ENCODE measurements at places on chromosomes 2 and 18.
A peak's percentile ranks its signal among the peaks of the same experiment; 100 is the strongest.

DNA sequence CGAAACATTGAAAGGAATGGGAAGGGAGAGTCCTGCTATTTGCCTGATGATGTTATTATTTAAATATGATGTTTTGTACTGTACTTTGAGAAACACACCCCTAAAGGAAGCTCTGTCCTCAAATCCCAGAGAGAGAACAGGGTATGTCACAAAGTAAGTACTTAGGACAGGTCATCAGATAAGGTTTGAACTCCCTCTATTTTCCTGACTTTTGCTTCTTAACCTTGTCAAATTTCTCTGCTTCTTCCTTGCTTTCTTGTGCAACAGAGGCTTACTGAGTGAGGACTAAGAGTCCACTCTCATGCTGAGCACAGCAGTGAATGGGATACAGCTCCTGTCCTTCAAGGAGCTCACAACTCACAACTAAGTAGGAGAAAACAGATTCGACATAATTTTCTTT lies 3.7 kb downstream of the DGUOK start:
- no peak for DNase-seq

DNA sequence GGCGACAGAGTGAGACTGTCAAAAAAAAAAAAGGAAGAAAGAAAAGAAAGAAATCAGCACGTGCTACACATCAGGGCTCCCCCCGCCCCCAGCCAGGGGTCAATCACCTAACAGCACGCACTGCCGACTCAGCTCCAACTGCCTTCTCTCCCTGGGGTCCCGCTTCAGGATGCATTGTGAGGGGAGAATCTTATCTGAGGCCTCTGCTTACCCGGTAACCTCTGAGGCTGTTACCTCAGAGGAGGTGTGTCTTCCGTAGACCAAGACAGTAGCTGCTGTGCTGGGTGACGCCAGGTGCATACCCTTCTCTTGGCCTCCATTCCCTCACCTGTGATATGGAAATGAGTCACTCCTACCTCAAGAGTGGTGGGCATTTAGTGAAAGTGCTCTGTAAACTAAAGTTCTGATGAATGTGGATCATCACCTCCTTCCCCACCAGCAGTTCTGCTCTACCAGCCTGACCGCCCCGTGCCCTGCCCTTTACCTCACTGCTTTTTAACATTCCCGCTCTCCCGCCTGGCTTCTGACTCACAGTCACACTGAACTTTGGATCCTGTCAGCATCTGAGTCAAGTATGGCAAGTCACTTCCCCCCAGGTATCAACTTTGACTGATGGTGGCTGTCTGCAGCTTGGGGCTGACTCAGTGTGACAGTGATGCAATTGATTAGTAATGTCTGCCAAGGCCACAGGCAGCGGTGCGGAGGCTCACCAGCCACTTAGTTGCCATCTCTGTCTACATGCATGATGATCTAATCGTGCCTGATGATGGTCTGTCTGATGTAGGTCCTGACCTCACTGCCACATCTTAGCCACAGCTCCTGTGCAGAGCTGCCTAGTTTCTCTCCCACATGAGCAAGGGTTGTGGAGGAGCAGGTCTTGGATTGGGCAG lies 20.1 kb downstream of the ARID5A start:
- DNase-seq: peak; percentile 77

DNA sequence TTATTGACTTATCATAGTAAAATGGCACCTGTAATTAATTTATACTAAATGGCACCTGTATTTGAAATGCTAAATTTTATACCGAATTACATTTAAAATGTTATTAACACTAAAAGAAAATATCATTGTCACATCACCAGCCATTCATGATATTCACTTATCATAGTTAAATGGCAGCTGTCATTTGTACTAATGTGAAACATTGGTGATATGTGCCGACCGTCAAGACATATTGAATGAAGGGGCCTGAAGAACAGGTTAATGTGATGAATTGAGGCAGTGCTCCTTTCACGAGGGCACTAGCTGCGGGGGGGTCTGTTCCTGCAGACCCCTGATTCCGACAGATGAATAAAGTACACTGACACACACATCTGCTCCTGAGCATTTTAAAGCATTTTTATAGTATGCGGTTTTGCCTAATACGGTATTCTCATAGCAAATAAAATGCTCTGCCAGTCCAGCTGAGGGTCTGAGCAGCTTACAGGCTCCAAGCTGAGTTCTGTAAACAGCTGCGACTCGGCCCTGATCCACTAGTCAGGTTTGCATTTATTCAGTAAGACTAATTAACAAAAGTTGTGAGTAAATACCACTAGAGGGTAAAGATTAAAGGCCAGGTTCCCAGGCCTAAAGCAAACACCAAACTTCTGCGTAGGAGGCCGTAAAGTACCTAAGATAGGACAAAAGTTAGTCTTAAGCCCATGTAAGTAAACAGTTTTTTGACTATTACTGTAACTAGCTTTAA lies 593.4 kb upstream of the NETO1 start:
- DNase-seq: no peak

GRCh38 chr2:159133797-159134196 lies 152.7 kb downstream of the WDSUB1 start:
- DNase-seq: no peak

DNA sequence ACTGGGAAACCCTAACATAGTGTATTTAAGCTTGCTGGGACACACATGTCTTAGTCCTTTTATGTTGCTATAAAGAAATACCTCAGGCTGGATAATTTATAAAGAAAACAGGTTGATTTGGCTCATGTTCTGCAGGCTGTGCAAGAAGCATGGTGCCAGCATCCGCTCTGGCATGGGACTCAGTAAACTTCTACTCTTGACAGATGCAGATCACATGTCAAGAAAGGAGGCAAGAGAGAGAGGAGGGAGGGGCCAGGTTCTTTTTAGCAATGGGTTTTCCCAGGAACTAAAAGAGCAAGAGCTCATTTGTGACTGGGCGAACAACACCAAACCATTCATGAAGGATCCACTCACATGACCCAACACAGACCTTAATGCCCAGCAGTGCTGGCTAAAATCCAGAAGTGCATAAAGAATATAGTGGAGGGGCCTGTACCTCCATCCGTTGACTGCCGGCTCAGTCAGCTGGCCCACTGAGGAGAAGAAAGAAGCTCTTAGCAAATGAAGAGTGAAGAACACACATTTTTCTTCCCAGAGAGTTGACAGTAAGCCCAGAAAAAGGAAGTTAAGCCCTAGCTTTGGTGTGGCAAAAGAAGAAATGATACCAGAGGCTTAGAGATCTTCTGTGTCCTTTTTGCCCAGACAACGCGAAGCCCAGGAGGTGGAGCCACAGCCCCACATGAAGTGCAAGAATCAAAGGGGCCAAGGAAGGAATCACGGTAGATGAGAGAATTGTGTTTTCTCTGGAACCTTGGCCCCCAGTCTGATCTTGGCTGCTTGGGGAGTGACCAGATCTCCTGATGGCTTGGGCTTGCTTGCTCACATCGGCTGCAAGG lies 183.5 kb upstream of the FAM98A start:
- no peak for DNase-seq

GRCh38 chr2:227507963-227508362 lies 36.0 kb downstream of the AGFG1 start:
- DNase-seq: no peak

DNA sequence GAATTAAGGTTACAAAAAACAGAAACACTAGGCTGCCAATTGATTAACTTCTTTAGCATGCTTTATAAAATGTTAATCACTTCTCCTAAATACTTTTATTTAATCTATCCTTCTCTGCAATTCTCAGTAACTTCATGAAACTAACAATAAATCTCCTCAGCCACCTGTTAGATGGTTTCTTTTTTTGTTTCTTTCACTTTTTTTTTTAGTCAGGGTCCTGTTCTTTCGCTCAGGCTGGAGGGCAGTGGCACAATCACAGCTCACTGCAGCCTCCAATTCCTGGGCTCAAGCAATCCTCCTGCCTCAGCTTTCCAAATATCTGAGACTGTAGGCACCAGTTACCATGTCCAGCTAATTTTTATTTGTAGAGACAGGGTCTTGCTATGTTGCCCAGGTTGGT lies 213.4 kb upstream of the STK17B start:
- DNase-seq: no peak

DNA sequence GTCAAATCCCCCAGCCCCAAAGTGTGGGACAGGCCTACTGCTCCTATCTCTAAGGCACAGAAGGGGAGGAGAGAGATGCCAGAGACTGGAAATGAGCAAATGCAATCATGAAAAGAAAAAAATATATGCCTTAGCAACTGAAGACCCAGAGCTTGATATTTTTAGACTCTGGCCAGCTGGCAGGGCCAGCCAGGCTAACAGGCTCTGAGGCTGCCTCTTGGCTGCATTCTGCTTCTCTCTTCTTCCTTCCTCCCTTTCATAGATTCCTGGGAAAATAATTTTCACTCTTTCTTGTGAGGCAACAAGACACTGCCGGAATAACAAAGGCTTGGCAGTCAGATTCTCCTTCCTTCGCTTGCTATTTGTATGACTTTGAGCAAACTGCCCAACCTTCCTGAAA lies 209.1 kb downstream of the RAD51AP2 start:
- no peak for DNase-seq

- DNase-seq: no peak
Observed at GRCh38 chr2:215929602-215930335, 83.6 kb downstream of the MREG start.

- DNase-seq: no peak
Observed at GRCh38 chr18:74351354-74351753, 35.7 kb downstream of the C18orf63 start.

GRCh38 chr2:26597197-26597596 lies 44.0 kb downstream of the CIB4 start:
- DNase-seq: no peak

DNA sequence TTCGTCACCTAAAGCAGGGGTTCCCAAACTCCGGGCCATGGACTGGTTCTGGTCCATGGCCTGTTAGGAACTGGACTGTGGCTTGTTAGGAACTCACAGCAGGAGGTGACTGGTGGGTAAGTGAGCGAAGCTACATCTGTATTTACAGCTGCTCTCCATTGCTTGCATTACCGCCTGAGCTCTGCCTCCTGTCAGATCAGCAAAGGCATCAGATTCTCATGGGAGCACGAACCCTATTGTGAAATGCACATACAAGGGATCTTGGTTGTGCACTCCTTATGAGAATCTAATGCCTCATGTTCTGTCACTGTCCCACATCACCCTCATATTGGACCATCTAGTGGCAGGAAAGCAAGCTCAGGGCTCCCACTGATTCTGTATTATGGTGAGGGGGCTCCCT lies 217.0 kb downstream of the ZFP36L2 start:
- DNase-seq: no peak

DNA sequence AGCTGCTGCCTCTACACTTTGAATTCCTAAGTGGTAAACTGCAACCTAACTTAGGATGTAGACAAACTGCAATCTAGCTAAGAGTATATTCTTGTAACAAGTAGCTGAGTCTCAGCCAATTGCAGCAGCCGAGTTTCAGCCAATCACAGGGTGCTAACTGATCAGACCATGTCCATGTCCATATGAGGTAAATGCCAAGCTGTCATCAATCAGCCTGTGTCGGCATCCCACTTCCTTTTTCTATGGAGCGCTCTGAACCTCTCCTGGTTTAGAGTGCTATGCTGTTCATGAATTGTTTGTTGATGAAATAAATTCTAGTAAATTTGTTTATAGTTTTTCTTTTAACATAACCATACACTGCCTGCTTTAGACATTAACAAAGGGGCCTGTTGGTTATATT lies 408.8 kb downstream of the NBAS start:
- DNase-seq: no peak

DNA sequence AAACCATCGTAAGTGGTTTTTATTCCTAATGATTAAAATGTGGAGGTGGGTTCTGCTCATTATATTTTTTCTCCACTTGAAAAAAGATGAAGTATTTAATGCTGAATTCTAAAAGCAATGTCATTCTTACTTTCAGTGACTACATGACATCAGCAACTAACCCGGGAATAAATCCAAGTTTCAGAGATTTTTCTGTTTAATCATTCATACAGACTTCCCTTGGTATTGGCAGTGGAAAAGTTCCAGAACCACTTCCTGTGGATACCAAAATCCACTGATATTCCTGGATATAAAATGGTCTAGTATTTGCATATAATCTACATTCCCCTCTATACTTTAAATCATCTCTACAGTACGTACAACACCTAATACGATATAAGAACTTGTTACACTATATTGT lies 128.6 kb downstream of the ZNF532 start:
- no peak for DNase-seq

DNA sequence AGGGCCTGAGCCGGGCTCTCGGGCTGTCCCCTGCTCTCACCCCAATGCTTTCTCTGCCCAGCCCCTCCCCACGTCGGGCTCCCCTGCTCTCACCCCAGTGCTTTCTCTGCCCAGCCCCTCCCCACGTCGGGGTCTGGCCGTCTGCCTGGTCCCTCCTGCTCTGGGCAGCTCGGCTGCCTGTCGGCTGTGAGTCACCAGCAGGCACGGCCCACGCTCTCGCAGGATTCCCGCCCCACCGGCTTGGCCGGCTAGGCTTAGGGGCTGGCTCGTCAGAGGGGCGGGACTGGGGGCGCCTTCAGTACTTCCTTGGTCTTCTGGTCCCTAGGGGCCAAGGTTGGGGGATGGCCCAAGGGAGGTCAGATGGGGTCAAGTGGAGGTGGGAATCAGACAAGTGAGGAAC lies 3.3 kb downstream of the BOK start:
- no peak for DNase-seq

- DNase-seq: no peak
Observed at GRCh38 chr2:37698931-37699481, 27.6 kb upstream of the CDC42EP3 start.

DNA sequence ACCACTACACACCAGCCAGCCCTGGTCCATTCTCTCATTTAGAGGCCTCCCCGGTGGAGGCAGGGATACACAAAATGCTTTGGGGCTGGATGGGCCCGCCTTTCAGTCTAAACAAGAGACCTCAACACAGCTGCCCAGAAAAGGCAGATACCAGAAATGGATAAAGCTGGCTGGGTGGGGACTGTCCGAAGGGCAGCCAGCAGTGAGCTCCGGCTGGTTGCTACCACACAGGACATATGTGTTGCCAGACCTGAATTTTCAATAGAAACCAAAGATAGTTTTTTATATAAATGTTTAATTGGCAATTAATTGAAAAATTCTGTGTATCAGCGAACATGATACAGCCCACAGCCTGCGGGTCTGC lies 1.4 kb downstream of the GPBAR1 start:
- DNase-seq: no peak

DNA sequence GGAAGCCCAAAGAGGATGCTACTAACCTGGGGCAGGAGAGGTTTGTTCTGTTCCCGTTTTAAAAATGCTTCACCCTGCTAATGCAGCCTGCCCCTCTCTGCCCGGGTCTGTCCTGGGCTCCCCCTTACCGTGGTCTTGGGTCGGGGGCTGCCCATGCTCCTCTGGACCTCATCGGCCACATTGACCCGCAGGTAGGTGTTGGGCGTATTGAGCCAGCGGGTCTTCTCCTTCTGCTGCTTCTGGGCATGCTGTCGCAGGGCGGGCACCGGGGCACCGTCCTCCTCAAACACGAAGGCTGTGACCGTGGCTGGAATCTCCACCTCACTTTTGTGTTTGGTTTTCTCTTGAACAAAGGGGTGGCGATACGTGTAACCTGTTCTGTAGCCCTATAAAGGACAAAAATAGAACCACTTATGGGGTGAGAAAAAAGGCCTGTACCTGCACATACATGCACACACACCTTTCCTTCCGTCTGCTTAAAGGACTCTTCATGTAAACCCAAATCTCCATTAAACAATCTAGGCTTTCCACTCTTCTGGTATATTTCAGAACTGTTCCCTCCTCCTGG lies 89.3 kb downstream of the ADD2 start:
- DNase-seq: no peak
